ENCODE measurements at places on chromosomes 1 and 21.

DNA sequence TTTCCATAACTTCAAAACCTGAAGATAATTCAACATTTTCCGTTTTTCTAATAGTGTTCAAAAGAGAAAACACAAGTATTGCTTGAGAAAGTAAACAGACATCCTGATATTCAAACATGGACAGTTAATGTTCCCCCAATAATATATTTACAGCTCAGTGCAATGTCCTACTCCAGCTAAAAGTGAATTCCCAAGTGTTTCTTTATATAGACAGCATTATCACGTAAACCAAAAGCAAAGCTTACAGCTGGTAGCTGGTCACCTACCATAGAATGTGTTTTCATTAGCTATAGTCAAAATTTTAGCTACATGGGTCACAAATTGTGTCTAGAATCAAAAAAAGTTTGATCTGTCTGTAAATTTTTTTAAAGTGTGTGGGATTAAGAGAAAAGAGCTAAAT, 34.9 kb downstream of the WLS start:
- no peak for DNase-seq

- no peak for DNase-seq
These were observed 14.4 kb downstream of the C1orf159 start for GRCh38 chr1:1101503-1101902.

- no peak for DNase-seq
These were observed 48.8 kb downstream of the XPR1 start for GRCh38 chr1:180680558-180681144.

GRCh38 chr21:43343992-43344886, 82.7 kb downstream of the SIK1 start:
- no peak for DNase-seq

GRCh38 chr1:104132382-104132973, 382.8 kb downstream of the AMY1C start:
- DNase-seq: no peak

GRCh38 chr1:91833946-91834345, 52.0 kb downstream of the TGFBR3 start:
- no peak for DNase-seq

GRCh38 chr1:15762546-15762945, 4.0 kb downstream of the FBLIM1 start:
- no peak for DNase-seq

- DNase-seq: no peak
These were observed 48.0 kb downstream of the MRPL37 start for GRCh38 chr1:54247863-54248515.

GRCh38 chr1:12069623-12070244, 6.6 kb downstream of the TNFRSF8 start:
- no peak for DNase-seq

GRCh38 chr1:55747408-55747841, 532.3 kb upstream of the USP24 start:
- DNase-seq: no peak

DNA sequence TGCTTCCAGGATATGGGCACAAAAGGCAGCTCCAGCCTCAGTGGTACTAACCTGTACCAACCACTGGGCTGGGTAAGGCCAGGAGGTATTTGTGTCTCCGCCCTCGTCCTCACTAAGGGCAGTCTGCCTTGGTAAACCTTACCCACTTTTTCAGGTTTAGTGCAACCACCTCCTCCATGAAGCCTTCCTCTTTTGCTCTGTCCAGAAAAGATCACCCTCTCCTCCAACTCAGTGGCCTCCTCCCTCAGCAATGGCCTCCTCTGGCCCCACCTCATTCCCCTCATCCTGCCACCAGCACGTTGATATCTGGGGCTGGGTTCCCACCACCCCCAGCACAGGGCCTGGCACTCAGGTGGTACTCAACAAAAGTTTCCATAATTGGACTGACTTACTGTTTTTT, 161.5 kb downstream of the GRIK3 start:
- no peak for DNase-seq

- DNase-seq: no peak
These were observed 127.2 kb downstream of the ZSCAN20 start for GRCh38 chr1:33599516-33600115.

GRCh38 chr1:37636435-37636834, 1.7 kb upstream of the RSPO1 start:
- no peak for DNase-seq

- no peak for DNase-seq
These were observed 16.7 kb downstream of the COL6A1 start for GRCh38 chr21:45998276-45998701.

DNA sequence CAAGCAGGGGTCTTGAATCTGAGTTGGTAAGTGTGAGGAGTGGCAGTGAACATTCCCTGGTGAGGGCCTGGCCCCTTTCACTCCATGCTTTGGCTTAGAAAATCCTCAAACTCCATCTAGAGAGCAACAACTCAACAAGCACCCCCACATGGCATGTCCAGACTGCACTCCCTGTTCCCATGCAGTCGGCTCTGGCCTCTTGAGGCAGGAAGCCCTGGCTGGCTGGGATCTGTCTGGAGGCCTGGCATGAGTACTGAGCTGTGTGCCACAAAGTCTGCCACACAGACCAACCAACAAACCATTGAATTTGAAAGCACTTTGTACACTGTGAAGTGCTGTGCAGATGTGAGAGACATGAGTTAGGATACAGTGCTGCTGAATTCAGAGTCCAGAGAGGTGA, 25.2 kb downstream of the COA7 start:
- no peak for DNase-seq

- DNase-seq: no peak
These were observed 52.2 kb downstream of the KCND3 start for GRCh38 chr1:111937147-111937725.

All from bone marrow (tissue), 2 donors.